ENCODE measurements at places on chromosomes 2 and 18.
A peak's percentile ranks its signal among the peaks of the same experiment; 100 is the strongest.

DNA sequence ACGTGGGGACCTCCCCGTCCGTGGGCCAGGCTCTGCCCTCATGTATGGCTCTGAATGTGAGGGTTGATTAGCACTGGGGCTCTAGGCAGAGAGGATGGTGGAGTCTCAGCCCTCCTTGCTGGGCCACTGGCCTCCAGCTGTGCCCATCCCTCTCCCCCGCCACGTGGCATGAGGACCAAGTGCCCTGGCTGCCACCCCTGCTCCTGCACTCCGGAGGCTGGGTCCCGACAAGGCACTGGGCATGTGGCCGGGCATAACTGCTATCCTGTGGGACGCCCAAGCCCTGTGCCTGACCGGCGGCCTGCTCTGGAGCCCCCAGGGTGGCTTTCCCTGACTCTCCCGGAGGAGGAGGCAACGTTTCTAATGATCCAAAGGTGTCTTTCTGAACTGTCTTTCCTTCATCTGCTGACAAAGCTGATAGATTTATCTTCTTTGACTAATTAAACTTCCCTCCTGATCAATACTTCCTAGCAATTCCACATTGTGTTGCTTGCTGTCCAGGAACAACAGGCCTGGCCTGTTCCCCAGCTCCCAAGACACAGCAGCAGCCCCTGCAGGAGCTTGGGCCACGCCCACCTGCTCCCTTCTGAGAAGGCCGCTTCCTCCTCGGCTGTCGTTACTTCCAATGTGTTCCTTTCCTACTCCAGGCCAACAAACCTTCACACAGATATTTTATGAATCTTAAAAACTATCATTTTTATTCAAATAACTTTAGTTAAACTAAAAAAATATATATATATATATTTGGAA is 132.0 kb downstream of the SNTG2 start:
- no peak for DNase-seq

- no peak for DNase-seq
Measured at GRCh38 chr2:45714679-45715078, 63.2 kb downstream of the PRKCE start.

DNA sequence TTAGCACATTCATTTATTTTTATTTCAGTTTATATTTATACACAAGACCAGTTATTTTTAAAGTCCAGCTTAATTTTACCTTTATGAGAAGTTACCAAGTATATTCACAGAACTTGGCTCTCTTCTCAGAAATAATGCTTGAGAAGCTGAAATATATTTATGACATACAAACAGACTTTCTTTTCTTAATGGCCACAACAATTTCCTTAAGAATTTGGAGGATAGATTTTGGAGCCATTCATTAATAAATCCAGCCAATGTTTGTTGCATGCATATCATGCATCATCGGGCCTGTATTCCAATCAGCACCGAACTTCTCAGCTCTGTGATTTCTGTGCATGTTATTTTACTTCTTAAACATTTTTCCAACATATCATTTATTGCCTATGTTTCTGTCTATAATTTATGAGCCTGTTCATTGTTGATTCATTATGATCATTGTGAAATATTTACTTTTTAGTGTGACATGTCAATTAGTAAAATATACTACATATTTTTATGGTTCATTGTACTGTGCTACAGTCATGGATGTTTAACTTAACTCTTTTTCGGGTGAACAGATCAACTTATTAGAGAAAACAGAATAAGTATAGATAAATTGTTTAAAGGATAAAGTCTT is 3.5 kb downstream of the GULP1 start:
- no peak for DNase-seq

DNA sequence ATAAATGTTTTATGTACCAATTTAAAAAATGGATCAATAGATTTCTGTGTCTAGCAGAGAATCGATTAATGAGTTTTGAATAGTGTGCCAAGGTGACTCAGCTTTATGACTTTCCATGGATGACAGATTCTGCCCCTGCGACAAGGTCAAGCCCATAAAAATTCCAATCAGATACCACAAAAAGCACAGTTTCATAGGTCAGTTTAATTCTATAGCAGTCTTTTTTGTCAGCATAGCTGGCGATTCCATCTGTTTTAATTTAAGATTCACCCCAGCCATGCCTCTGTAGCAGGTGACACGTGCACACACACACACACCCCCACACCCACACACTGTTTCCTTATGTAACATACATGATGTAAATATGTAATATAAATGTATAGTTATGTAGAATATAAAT is 28.9 kb downstream of the RAB31 start:
- DNase-seq, result no peak

- DNase-seq, result no peak
Measured at GRCh38 chr2:224520064-224520463, 65.1 kb downstream of the CUL3 start.

- no peak for DNase-seq
Measured at GRCh38 chr2:223934870-223935269, 10.3 kb downstream of the WDFY1 start.

DNA sequence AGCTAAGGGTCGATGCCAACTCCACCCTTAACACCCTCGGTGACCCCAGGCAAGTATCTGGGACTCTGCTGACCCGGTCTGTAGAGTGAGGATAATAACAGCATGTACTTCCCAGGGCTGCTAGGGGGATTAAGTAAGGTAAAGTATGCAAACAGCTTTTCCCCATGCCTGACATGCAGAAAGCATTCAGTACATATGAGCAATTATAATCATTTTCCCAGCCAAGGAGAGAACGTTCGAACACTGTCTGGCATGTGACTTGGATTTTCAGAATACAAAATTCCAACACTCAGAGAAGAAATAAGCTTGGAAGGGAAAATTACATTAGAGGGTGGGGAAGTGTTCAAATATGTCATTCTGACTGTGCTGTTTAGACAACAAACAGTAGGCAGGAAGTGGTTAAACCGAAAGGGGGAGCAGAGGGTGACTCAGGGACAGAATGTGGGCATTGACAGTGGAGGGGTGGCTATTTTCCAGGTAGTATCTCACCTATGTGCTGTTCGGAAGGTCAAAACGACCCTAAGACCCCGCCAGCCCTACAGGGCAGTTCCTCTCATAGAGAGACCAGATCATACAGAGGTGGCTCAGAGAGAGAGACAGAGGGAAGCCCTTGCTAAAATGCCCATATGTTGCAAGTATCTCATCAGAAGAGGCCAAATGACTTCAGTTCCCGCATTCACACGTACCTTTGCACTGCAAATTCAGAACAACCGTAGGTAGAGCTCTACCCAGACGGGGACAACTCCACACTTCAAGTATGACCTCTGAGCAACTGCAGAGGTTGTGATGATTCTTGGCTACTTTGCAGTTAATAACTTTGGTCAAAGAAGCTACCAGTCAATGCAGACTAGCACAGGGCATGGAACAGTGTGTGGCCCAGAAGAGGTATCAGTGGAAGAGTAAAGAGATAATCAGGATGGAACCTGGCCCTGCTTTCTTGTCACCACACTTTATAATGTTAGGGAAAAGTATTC is 14.8 kb downstream of the ASPRV1 start:
- peak; percentile 84 for DNase-seq

GRCh38 chr2:156145469-156145868 is 187.1 kb downstream of the NR4A2 start:
- DNase-seq, result no peak

- no peak for DNase-seq
Measured at GRCh38 chr18:48836806-48837615, 113.8 kb downstream of the SMAD7 start.

DNA sequence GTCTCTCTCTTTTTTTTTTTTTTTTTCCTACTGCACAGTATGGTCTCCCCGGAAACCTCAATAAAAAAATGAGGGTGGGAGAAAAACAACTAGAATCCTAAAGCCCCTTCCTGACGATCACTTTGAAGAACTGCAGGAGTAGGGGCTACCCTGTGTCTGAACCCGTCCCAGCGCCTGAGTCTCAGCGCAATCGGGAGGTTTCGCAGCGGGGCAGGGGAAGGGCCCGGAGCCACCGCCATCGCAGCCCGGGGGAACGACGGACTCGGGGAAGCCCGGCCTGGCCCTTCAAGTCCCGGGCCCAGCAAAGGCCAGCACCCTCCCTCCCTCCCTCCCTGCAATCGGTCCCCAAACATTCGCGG is 411 bp downstream of the NARS1 start:
- peak; percentile 18 for DNase-seq

DNA sequence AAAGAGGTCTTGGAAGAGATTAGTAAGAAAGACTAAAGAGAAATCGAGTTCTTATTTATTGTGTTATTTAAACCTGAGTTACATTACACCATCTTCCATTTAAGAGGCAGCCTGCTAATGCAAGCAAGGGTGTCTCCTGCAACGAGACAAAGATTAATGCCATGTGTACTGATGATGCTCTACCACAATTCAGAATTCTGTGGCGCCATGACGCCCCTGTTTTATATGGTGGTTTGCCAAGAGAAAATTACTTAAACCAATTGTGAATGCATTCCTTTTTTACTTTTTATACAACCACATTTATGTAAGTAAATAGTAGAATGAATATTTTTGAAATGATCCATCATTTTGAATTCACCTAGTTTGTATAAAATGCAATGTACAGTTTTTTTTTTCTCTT is 356.1 kb upstream of the ZEB2 start:
- DNase-seq, result no peak

DNA sequence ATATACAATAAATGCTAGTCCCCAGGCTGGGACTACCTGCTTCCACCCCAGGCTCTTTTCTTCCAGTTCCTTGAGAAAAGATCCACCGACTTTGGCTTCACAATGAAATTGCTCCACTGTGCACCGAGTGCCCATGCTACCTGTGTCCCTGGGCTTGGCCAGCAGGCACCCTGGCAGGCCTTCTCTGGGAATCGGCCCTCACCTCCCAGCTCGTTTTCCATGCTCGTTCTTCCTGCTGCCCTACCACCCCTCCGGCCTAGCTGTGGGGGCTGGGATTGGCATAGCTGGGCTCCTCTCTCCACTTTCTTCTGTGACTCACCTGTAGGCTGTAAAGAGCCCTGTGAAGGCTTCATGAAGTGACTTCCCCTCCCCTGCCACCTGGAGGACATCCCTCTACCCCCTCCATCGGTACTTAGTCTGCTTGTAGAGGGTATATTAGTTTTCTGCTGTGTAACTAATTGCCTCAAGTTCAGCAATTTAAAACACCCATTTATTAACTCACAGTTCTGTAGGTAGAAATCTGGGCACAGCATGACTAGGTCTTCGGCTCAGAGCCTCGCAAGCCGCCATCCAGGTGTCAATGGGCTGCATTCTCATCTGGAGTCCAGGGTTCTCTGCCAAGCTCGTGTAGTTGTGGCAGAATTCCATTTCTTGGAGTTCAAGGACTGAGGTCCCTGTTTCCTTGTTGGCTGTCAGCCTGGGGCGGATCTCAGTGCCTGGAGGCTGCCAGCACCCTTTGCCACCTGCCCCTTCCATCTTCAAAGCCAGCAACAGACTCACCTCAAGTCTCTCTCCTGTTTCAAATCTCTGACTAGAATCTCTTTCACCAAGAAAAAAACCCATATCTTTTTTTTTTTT is 57.6 kb downstream of the DPYSL5 start:
- DNase-seq, result no peak

DNA sequence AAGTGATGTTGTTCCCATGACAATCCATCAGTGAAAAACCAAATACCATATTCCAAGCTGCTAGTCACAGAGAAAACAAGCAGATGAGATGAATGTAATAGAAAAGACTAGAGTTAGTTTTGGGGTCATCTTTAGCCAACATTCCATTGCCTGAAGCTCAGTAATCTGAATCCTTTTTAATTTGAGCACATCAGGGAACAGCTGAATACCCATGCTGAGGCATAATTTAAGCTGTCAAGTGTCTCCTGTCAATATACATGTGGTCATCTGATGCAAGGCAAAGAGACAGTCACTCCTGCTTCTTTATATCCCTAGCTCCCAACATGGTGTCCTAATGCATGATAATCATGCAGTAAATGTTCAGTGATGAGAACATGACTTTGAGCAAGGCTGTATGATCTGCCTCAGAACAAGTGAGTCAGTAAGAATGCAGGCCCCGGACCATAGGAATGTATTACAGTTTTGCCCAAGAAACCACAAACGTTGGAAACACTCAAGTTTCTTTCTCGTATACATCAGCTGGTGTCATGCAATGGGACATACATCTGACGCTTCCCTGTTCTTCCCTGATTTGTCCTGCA is 48.0 kb downstream of the CDK15 start:
- DNase-seq, result peak; percentile 73

GRCh38 chr2:174392706-174393105 is 2.8 kb upstream of the SCRN3 start:
- no peak for DNase-seq

- no peak for DNase-seq
Measured at GRCh38 chr2:205103699-205104098, 558.4 kb downstream of the PARD3B start.

DNA sequence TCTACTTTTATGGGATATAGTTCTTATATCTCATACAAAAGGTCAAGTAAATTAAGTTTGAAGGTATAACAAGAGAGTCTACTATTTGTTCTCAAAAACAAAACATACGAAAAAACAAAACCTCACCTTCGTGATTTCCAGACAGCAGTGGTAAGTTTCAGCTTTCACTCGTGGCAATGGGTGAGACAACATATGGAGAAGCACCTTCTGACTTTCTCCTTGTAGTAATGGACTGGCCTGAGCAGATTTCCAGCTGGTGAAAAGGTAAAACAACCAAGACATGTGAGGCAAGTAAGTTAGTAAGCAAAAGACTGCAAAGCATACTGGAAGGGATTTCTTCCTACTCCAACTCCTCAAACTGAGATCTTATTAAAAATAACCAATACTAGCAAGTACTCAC is 39.6 kb downstream of the RTTN start:
- DNase-seq, result no peak

DNA sequence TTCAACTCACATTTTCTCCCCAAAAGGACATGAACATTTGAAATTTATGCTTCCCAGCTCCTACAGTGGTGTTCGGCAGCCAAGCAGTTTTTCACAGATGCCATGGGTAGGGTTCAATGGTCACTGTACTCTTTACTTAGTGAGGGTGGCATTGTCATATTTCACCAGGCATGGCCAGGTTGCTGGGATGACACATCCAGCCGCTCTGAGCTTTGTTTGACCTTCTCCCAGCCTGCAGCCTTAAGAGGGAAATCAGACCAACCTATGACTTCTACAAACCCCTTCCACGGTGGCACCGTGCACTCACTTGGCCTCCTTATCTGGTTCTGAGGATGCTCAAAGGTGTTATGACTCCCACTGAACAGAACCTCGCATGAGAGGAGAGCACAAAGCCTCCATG is 108.4 kb upstream of the SH3BP4 start:
- no peak for DNase-seq

DNA sequence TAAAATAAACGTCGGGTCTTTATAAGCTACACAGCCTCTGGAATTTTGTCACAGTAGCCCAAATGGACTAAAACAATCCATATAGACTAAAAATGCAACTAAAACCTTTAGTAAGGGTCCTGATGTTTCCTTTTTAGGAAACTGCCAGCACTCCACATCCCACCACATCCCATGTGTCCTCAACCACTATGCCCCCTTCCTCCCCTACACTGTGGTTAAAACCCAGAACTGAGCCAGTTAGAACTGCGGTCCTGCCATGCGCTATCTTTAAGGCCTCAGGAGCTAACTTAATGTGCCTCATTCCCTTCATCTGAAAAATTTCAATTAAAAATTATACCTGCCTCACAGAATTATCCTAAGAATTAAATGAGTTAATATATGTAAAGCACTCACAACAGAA is 41.1 kb downstream of the ACVR1 start:
- no peak for DNase-seq

- DNase-seq, result no peak
Measured at GRCh38 chr2:233546774-233547173, 19.8 kb downstream of the USP40 start.

GRCh38 chr2:216004697-216005283 is 8.6 kb downstream of the MREG start:
- DNase-seq, result no peak

GRCh38 chr2:109247812-109248211 is 118.8 kb downstream of the SH3RF3 start:
- no peak for DNase-seq
